ENCODE measurements at places on chromosomes 13 and 19.
A peak's percentile ranks its signal among the peaks of the same experiment; 100 is the strongest.

DNA sequence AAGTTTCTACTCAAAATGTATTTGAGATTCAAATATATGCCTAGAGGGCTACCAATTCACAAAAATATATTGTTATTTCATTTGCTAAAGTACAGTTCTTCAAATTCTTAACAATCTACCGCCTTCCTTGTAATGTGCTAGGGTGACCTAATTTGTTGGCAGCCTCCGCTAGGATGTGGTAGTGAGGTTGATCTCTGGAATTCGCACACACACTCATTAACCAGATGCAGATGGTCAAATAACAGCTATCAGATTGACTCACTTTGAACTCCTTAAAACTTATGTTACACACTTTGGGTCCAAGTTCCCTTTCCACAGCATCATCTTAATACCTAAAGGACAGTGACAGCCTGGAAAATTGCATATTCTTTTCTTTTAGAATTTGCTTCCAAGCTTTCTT lies 367.3 kb downstream of the DCT start:
- no peak for DNase-seq

- DNase-seq: peak; percentile 54
Measured at GRCh38 chr19:13164343-13165161, 14.3 kb downstream of the IER2 start.

DNA sequence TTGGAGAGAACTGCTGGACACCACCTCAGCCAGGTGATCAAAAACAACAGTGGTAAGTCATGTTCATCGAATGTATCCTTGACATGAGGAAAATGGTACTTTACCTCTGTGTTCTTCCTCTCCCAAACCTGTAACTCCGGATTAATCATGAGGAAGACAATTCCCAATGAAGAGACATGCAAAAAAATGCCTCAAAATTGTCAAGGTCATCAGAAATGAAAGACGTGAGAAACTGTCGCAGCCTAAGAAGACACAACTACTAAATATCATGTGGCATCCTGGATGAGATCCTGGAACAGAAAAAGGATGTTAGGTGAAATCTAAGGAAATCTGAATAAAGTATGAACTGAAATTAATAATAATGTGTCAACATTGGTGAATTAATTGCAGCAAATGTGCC lies 178.4 kb downstream of the LACC1 start:
- no peak for DNase-seq

GRCh38 chr19:31418692-31419430 lies 69.6 kb upstream of the TSHZ3 start:
- no peak for DNase-seq

GRCh38 chr13:101065329-101065728 lies 351.0 kb downstream of the NALCN start:
- no peak for DNase-seq

DNA sequence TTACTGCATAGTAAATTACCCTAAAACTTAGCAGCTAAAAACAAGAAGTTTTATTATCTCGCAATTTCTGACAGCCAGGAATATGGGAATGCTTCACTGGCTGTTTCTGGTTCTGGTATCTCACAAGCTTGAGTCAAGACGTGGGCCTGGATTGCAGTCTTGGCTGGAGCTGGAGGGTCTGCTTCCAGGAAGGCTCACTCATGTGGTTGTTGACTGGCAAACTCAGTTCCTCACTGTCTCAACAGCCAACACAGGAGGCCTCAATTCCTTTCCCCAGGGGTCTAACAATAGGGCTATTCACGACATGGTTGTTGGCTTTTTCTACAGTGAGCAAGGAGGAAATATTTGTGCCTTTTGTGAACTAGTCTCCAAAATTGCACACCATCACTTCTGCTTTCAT lies 146.3 kb downstream of the GPC5 start:
- DNase-seq: no peak

DNA sequence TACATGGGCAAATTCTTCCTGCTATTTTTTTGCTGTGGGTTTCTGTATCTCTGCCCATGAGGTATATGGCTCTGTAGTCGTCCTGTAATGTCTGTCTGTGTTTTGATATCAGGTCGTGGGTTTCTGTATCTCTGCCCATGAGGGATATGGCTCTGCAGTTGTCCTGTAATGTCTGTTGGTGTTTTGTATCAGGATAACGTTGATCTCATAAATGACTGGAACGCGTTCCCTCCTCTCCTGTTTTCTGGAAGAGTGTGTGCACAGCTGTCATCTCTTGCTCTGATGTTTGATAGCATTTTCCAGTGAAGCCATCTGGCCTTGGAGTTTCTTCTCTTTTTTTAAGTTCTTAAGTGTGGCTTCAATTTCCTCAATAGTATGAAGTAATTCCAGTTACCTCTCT lies 57.2 kb downstream of the SOX1 start:
- DNase-seq: no peak

DNA sequence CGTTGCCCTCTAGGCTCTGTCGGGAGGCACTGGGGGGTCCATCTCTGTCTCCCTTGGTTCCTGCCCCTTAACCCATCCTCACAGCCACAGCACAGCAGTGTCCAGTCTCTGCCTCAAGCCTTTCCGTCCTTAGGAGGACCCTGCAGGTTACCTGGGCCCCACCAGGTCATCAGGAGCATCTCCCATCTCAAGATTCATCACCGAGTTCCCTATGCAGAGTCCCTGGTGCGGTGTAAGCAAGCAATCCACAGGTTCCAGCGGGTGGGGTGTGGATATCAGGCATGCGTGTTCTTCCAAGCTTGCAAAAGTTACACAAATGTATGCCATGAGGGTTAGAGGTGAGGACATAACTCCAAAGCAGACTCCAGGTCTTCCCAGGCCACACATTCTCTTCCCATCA lies 20.9 kb upstream of the GAS6 start:
- no peak for DNase-seq

GRCh38 chr13:73287831-73288230 lies 229.0 kb downstream of the KLF5 start:
- DNase-seq: no peak

GRCh38 chr19:3862826-3863500 lies 5.9 kb downstream of the ZFR2 start:
- no peak for DNase-seq

GRCh38 chr19:54029930-54030490 lies 33.7 kb downstream of the VSTM1 start:
- peak; percentile 80 for DNase-seq

GRCh38 chr13:71597150-71597549 lies 269.9 kb downstream of the DACH1 start:
- no peak for DNase-seq

GRCh38 chr13:113410472-113411201 lies 42.7 kb downstream of the ADPRHL1 start:
- no peak for DNase-seq

- no peak for DNase-seq
Measured at GRCh38 chr19:45939792-45940514, 25.4 kb upstream of the NANOS2 start.

DNA sequence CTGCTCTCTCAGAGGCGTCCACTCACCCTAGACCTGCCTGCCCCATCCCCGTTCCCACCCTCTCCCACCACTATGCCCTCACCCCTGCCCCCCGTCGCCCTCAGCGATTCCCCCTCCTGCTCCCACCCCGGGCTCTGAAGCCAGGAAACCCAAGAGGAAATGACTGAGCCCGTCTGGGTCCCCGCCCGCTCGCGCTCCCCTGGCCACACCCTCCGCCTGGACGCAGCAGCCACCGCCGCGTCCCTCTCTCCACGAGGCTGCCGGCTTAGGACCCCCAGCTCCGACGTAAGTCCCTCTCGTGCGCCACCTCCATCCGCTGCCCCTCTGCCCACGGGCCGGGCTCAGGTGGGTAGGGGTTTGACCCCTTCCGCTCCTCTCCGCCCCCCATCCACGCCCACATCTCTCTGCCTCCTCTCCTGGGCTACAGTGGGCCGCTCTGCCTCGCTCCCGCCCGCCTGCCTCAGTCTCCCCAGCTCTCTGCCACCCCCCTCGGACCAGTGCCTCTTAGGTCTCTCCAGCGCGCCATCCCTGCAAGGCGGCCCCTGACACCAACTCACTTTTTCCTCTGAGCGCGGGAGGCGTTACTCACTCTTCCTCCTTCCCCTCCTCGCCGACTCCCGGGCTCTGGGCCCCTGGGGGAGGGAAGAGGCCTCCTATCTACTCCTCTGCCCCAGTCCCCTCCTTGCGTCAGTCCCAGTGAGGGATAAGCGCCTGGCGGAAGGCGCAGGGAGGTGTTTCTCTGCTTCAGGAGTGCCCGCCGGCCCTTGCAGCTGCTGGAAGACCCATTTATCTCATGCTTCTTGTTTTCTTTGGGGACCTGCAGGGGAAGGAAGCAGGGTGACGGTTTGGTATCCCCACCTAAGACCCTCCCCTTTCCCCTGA lies at the start of gene FXYD5:
TSS of gene FXYD5 (plus strand) at position 211 of the 882 bp plus-strand sequence. CDS start 816 bp downstream, outside the sequence.
- DNase-seq: no peak

- DNase-seq: peak; percentile 47
Measured at GRCh38 chr19:17555929-17556813, 722 bp downstream of the COLGALT1 start.

DNA sequence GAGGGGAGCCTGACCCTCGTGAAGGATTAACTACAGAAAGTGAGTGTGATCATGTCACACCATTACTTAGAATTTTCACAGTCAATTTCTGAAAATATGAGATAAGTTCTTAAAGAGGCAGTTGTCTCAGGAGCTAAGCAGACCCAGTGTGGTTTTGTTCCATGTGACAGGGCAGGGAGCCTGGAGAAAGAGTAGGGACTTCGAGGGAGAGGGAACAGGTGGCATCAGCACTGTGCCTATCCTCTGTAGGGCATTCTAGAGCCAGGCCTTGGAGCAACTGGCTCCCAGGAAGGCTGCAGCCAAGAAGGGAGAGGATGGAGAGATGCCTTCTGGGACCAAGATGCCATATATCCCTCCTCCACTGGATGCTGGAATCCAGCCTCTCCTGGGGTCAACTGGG lies 183.0 kb downstream of the TSHZ3 start:
- DNase-seq: no peak

- DNase-seq: no peak
Measured at GRCh38 chr13:46352805-46353204, 34.2 kb downstream of the RUBCNL start.

DNA sequence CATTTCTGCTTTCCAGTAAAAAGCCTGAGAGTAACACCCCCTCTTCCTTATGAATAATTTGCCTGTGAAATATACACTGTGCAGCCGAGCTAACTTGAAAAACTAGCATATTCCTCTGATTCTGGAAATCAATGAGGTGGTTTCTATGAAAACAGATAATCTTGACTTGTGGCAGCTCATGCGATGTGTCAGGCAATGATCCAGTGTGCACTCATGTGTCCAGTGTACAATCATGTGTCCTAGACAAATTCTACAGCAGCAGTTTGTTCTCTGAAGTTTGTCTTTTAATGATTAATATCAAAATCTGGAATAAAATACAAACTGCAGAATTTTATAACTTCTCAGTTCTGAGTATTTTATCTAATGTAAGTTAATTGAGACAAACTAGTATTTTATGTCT lies 2213.9 kb upstream of the PCDH20 start:
- DNase-seq: no peak

GRCh38 chr13:91326146-91326545 lies 21.3 kb upstream of the MIR17HG start:
- no peak for DNase-seq

DNA sequence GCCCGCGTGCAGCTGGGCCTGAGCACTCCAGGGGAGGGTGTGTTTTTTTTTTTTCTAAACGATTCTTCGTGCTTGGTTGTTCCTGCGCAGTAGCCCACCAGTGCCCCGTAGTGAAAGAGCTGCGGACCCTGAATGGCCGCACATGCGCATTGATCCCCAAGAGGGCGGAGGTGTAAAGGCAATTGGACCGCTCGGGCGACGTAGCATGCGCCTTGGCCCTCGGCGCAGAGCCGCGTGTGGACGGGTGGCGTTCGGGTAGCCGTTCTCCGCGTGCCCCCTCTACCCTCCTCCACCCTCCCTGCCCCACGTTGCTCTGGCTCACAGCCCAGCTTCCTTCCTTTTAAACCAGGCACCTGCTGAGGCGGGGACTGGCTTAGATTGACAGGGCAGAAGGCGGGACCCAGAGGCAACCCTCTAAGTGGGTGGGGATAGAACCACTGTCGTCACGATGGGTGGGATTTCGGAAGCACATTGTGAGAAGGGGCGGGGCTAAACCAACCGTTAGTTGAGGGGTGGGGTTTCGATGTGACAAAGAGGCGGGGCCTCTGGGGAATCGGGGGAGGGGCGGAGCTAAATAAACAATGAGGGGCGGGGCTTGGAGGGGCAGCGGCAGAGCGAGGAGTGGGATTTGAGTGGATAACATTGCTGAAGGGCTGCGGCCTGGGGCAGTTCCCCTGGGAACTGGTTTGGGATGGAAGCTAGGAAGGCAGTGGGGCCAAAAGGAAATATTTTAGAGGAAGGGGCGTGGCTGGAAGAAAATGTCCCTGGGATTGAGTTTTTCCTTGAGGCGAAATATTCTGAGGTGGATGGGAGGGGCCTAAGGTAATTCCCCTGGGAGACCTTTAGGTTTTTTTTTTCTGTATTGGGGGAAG lies 543 bp upstream of the NUP62 start:
- DNase-seq: peak; percentile 97

DNA sequence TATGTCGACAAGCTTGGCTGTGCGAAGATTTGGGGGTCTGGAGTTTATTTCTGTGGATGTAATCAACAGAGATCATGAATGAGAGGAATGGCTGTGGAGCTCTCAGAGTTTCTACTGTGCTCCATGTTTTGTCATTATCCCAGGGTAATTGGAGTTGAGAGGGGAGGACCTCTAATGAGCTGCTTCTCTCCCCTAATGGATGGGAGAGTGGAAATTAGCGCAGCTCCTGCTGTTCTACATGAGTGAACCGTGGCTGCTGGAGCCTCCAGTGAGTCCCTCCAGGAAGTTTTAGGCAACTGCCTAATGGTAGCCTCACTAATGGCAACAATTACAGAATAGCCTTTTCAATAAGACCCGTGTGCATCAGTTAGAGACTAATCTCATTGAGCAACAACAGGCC lies 31.3 kb upstream of the FGF9 start:
- no peak for DNase-seq

GRCh38 chr13:71865874-71866334 lies 1.1 kb downstream of the DACH1 start:
- DNase-seq: no peak

- DNase-seq: no peak
Measured at GRCh38 chr19:36125557-36125956, 10.3 kb downstream of the TBCB start.

- DNase-seq: no peak
Measured at GRCh38 chr19:18768046-18768771, 22.9 kb downstream of the COMP start.

DNA sequence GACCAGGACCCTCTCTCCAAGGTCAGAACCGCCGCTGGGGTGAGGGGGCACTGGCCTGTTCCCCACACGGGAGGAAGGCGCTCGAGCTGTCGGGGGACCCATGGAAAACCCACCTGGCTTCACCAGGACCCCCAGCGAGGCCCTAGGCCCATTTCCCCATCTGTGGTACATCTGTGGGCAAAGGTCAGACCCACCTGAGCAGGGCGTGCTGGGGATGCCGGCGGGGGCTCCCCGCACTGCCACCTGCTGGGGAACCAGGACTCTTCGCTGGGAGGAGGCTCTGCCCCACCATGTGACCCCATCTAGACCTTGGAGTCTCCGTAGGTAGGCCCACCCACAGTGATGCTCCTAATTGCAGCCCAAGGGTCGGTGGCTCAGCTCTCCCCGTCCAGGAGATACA lies 511 bp downstream of the WDR88 start:
- no peak for DNase-seq

GRCh38 chr19:1757468-1758230 lies 4.3 kb downstream of the ONECUT3 start:
- no peak for DNase-seq

Measured in head of caudate nucleus (tissue), 42 donors.